ENCODE measurements at places on chromosomes 7 and 10. TPM values are rescaled to one million over a fixed set of nuclear protein-coding genes. Genes with fewer than 3 reads are reported as not detected.

Gene SLIT1
- 0.20 TPM for total RNA-seq

Gene LAMB1
- 5.9 TPM for total RNA-seq

Gene LIPM
- total RNA-seq, result not detected

Gene CNTNAP2
- not detected for total RNA-seq

DNA sequence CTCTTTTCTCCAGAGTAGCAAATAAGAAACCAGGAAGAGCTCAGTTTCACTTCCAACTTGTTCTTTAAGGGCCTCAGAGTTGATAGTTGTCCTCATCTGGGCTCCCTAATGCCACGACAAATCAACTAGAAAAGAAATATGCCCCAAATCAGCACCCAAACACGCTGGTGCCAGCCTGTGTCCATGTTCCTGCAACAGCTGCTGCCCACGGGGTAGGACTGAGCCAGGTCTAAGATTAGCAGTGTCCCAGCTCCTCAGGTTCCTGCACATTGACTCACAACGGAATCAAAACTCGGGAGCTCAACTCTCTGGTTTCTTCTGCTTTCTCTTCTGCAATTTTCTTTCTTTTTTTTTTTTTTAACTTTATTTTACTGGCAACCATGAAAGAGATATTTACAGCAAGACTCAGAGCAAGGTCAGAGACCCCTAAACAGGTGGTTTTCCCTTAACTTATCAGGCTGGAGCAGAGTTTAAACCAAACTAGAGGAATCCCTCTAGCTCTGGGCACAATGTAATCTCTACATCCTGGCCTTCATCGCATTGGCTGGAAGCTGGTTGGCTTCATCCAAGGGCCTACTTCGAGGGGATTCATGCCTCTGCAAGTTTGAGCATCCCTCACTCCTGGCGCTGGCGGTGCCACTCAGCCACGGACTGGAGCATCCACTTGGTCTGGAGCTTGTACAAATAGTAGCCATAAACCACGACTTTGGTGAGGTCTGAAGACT is 126.1 kb downstream of the PFKFB3 start:
- no peak for DNase-seq

GRCh38 chr7:140914083-140914482 is 10.6 kb downstream of the BRAF start:
- DNase-seq, result no peak

DNA sequence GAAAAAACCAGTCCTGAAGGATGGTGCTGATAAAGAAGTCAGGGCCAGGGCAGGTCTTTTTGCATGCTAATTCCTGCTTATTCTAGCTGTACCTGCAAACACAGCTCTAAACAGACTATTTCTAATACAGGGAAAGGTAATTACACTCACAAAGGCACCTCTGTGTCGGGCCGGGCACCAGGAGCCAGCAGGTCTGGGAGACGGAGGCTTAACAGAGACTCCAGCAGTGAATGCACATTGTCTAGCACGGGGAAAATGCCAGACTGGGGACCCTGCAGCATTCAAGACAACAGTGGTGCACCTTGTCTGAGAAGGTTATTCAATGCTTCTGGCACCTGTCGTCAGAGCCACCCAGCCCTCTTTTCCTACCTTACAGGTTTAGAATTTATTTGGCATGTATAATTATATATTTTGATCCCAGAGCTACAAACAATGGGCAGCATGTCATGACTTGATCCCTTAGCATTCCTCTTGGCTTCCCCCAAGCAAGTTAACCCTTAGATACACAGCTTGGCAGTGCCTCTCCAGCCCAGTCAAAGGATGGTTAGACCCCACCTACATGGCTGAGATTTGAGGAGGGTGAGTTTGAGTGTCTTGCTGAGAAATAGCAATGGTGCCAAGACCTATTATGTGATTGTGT is 185.2 kb downstream of the SLC25A13 start:
- DNase-seq, result no peak

DNA sequence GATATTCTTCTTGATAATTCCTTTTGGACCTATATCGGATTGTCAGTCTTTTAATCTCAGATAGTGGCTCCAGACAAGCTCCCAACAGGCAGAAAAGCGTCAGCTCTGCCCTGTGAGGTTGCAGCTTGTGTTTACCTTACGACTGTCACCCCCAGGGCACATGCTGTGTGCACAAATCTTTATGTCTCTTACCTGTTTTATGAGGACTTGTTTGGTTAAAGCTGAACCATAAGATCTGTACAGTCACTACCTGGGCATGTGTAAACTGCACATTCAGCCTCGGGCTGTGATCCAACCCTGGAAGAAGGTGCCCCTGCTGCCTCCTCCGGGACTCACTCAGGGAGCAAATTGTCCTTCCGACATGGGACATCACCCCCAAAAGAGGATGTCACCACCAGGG is 119.8 kb downstream of the GALNT17 start:
- DNase-seq, result no peak

DNA sequence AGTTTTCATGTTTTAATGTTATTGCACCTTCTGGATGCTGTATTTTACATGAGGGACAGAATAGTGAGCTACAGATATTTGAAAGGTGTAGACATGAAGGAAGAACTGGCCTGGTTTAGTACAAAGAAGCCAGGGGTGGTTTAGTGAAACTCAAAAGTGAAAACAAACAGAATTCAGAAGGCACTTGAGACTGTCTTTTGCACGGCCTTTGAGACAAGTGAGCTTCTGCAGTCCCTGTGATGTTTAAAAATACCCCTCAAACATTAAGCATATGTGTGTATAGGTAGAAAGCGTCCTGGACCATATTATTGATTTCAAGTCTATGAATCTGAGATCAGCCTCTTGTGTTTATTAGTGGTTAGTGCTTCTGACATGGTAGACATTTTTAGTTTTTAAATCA is 118.9 kb downstream of the CDK14 start:
- DNase-seq, result peak; percentile 19
